ENCODE measurements at places on chromosomes 4 and X.

GRCh38 chrX:70201732-70202131 is 24.4 kb downstream of the DGAT2L6 start:
- no peak for DNase-seq

GRCh38 chr4:53605783-53606182 is 14.5 kb upstream of the LNX1 start:
- DNase-seq, result no peak

- no peak for DNase-seq
Observed at GRCh38 chr4:87844452-87844851, 11.7 kb downstream of the MEPE start.

GRCh38 chr4:150302553-150302952 is 224.3 kb downstream of the DCLK2 start:
- no peak for DNase-seq

DNA sequence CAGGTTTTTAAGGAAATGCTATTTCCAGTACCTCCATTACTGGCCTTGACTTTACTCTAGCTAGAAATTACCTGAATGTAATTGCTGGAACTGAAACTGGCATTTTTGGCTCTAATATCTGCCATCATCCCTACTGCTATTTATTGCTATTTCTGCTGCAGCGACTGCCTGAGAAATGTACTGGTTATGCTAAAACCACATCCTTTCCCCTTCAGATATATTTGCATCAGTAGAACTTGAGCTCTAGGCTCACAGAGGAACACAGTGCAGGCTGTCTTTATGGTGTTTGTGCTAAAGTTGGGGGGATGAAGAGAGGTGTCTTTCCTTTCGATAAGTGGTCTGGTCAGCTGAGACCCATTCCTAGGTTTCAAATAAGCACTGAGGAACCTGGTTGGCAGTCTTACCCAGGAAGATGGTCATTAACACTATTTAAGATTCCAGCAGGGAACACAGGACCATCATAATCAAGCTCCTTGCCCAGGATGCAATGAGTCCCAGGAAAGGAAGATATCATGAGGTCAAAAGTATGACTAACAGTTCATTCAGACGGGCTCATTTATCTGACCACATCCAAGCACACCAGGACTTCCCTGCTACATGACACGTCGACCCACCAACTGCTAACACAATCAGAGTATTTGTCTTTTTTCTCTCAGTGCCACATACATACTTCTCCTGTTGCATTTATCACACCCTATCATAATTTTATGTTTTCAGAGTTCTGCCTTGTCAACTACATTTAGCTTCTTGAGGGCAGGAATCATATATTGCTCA is 137.4 kb downstream of the GABRA3 start:
- DNase-seq, result no peak

DNA sequence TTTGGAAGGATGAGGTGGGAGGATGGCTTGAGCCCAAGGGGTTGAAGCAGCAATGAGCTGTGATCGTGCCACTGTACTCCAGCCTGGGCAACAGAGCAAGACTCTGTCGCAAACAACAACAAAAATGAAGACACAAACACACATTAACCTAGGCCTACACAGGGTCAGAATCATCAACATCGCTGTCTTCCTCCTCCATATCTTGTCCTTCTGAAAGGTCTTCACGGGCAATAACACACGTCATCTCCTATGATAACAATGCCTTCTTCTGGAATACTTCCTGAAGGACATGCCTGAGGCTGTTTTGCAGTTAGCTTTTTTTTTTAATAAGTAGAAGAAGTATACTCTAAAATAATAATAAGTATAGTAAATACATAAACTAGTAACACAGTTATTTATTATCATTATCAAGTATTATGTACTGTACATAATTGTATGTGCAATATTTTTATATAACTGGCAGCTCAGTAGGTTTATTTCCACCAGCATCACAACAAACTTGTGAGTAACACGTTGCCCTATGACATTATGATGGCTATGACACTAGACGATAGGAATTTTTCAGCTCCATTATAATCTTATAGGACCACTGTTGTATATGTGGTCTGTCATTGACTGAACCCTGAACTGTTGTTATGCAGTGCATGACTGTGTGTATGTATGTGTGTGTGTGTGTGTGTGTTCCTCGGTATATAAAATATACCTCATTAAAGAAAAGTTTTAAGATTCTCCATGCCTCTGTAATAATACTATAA is 69.2 kb upstream of the MAML3 start:
- no peak for DNase-seq

DNA sequence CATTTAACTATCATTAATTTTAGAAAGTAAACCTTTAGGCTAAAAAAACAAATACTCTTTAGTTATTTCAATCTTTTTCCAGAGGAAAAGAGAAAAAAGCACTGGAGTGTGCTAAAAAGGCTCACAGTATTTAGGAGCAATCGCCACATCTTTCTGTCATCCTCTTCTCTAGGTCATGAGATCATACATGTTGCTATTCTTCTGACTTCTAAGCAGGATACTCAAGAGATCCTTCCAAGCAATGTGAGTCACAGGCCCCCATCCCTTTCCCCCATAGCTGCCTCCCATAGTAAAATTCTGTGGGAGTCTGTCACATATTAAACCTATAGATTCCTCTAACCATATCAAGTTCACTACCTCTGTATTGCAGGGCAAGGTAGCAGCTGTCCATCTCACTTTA is 7.7 kb downstream of the EDNRA start:
- DNase-seq, result no peak

GRCh38 chr4:113849771-113850170 is 88.2 kb upstream of the CAMK2D start:
- no peak for DNase-seq

- DNase-seq, result no peak
Observed at GRCh38 chrX:87003031-87003430, 514.6 kb upstream of the KLHL4 start.

DNA sequence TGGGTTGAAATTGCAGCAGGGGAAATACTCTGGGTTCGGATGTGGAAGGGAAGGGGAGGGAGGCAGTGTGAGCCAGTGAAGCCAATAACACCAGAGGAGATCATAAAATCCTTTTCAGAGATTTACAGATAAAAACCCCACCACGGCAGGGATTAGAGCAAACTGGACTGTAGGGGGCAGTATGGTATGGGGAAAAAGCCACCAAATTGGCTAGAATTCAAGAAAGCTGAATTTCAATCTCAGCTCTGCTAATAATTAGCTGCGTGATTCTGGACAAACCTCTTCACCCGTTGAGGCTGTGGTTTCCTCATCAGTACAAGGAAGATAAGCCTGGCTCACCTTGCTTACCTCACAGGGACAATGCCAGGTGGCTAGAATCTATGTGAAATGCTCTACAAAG is 108.1 kb downstream of the ATG4A start:
- DNase-seq, result peak; percentile 43

DNA sequence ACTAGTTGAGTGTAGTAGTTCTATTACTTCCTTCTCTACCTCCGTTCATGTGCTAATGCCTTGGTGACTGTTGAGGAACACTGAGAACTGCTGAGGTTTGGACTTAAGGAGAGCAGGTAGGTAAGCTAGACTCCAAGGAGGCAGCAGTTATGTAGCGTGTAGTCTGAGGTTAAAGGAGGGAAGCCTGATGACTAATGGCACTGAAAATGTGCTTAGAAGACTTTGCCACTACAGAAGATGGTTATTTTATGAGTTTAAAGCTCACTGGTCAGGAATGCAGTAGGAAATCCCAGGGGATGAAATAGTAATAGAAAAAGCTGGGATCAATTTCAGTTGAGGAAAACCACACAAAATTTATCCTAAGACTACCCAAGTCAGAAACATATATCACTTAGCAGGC is 1077.3 kb downstream of the RAPGEF2 start:
- no peak for DNase-seq

- DNase-seq, result no peak
Observed at GRCh38 chrX:148854306-148854705, 353.9 kb downstream of the AFF2 start.

- DNase-seq, result no peak
Observed at GRCh38 chr4:78332976-78333375, 218.6 kb upstream of the ANXA3 start.

- no peak for DNase-seq
Observed at GRCh38 chr4:138458751-138459150, 216.6 kb upstream of the SLC7A11 start.

GRCh38 chr4:168651374-168651773 is 154.5 kb downstream of the PALLD start:
- DNase-seq, result no peak

- peak; percentile 72 for DNase-seq
Observed at GRCh38 chr4:43763029-43763610, 685.5 kb downstream of the KCTD8 start.

DNA sequence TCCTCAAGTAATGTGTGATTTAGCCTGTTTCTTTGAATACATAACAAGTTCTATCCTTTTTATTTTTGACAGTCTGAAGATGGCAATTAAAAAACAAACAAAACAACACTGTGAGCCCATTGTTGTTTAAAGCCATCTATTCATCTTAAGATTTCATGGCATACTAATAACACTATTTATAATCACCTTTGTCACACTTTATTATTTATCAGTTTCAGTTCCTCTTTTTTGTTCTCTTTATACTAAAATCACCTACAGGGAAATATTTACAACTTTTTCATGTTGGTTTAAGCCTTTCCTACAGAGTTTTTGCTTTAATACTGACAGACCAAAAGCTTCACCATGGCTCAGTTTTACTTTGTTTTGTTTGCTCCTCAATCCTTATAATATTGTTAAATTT is 247.4 kb upstream of the CTSO start:
- no peak for DNase-seq

GRCh38 chr4:128459547-128459946 is 171.9 kb upstream of the PGRMC2 start:
- no peak for DNase-seq

GRCh38 chr4:44720371-44720770 is 6.0 kb downstream of the GNPDA2 start:
- no peak for DNase-seq

GRCh38 chr4:100591161-100591876 is 73.5 kb upstream of the EMCN start:
- no peak for DNase-seq

- DNase-seq, result no peak
Observed at GRCh38 chrX:55109306-55109705, 20.5 kb downstream of the PAGE2 start.

DNA sequence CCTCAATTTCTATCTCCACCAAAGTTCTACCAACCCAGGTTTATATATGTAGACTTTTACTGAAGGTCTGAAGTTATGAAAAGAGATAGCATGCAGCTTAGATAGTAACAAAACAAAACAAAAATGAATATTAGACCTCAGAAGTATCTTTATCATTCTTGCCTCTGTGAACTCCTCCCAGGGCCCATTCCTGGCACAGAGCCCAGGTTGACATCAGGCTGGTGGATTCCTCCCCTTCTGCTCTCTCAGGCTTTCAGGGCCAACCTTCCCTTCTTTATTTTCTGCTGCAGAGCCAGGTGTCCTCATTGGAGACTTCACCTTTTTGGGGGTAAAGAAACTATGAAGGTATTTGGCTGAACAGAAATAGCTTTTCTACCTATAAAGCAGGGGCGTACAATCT is 112.8 kb upstream of the PITX2 start:
- peak; percentile 24 for DNase-seq

DNA sequence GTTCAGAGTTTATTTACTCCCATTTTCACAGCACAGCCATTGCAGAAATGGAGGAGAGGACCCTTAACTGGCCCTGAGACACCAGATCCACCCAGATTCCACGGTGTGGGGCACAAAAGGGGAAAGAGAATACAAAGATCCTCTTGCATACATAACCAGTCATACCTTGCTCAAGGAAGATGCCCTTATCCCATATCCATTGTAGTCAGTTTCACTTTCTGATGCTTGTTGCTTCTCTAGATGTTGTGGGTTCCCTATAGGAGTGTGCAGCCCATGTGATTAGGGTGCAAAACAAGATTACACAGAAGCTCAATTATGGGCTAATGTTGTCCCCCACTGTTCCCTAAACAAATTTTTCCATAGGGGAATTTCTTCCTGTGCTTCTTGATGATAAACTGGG is 1309.0 kb upstream of the PABPC4L start:
- no peak for DNase-seq

DNA sequence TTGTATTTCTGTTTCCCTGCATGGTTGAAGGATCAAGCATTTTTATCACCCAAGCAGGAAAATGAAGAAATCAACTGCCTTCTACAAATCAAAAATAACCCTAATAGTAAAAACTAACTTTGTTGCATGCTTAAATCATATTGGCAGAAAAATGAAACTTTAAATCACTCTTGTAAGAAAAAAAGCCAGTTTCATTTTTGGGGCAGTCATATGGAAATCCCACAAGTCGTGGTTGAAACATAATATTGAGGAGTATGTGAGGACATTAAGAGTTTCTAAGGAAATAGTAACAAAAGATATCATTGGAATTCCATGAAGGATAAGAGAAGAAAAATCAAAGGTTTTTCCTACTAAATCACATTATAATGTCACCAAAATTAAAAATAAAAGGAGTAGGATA is 8.4 kb downstream of the TEC start:
- no peak for DNase-seq

DNA sequence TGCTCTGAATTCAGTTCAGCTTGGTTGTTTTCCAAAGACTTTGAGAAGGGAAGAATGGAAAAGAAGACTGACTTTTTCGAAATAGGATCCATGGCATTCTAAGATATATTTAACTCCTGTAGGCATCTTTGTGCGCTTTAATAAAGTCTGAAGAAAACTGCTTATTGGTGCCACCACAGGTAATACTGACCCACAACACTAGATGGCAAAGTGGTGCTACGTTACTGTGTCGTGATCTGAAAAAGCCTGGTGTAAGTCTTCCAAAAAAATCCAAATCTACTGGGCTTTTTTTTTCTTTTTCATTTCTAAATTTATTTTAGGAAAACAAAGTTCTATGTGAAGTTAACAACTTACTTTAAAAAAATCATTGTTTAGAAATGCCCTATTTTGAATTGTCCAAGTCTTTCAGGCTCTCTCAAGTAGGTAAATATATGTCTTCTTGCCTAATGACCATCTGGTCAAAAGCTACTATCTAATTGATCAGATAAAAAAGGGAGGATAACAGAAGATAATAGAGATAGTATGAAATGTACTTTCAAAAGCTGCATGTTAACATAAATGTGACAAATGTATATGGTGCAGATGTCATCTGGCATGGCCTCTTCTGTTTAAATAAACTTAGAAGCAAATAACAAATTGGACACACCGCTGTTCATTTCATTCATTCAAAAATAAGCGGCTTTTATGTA is 47.0 kb upstream of the MID1IP1 start:
- DNase-seq, result peak; percentile 40

DNA sequence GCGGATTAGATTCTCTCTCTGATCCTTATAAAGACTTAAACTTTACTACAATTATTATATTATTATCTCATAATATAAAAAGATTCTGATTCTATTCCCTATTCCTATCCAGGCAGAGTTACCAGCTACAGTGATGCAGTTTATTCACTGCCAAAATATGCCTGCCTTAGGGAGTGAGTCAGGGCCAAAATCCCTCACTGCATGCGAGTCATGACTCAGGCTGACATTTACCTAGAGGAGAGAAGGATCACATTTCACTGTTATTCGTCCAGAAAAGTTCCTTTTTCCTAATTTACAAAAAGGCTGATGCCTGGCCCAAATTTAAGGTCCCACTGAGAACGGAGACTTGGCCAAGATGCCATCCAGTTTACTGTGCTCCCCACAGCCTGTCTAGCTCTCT is 168.5 kb upstream of the LDB2 start:
- no peak for DNase-seq

All from D341Med (cell line).